ENCODE measurements at places on chromosomes 12 and 14. TPM values are rescaled to one million over a fixed set of nuclear protein-coding genes. Genes with fewer than 3 reads are reported as not detected.

OR10G2 gene
- not detected for total RNA-seq

- peaks cover 38% of the 10 kb centered on the region for H3K36me3 ChIP-seq
- no peak overlapping the region for H3K27ac ChIP-seq
- H3K4me1 ChIP-seq, result no peaks in the 10 kb centered on the region
- DNase-seq, result no peak
- H3K4me3 ChIP-seq, result no peak overlapping the region
These were observed 23.4 kb downstream of the POLR3B start for GRCh38 chr12:106380954-106381353.

DNA sequence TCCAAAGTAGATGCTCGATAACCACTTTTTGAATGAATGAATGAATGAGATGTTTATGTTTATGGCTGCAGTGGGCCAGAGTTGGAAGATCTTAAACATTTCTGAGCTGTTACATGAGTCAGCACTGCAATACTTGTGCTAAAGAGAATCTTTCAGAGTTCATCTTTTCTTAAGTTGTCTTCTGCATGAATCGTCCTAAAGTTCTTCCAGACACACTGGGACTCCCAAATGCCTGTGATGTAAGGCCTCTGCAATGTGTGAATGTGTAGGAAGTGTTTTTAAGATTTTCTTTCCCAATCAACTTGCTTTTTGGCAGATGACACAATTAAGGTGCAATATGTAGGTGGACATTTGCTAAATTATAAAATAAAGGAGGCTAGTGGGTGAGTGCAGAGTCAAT is 50.3 kb upstream of the TRIM9 start:
- no peak for DNase-seq
- H3K4me3 ChIP-seq, result no peak overlapping the region
- no peaks in the 10 kb centered on the region for H3K4me1 ChIP-seq
- no peak overlapping the region for H3K27ac ChIP-seq
- no peaks in the 10 kb centered on the region for H3K27me3 ChIP-seq

GRCh38 chr12:101235686-101236085 is 25.6 kb upstream of the SLC5A8 start:
- H3K4me1 ChIP-seq, result no peaks in the 10 kb centered on the region
- no peaks in the 10 kb centered on the region for H3K27me3 ChIP-seq
- H3K4me3 ChIP-seq, result no peak overlapping the region
- DNase-seq, result no peak
- no peak overlapping the region for H3K27ac ChIP-seq

- peaks cover 5% of the 10 kb centered on the region for H3K36me3 ChIP-seq
- peak; percentile 91 for DNase-seq
- H3K4me3 ChIP-seq, result peak overlapping the region; percentile 67
- H3K27ac ChIP-seq, result peak overlapping the region; percentile 100
- no peaks in the 10 kb centered on the region for H3K27me3 ChIP-seq
- H3K4me1 ChIP-seq, result peaks cover 77% of the 10 kb centered on the region
These were observed 11.9 kb downstream of the RARG start for GRCh38 chr12:53219956-53220693.

DNA sequence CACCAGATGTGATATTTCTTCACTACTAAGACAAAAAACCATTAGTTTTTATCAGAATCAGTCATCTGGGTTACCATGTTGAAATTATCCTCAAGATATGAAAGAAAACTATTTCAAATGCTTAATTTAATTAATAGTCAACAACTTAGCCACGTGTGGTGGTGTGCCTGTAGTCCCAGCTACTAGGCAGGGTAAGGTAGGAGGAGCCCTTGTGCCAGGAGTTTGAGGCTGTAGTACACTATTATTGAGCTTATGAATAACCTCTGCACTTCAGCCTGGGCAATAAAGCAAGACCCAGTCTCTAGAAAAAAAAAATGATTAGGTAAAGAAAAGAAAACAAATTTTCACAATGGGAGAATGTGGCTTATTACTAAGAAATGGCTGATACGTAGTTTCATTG is 33.4 kb downstream of the MRPL42 start:
- no peaks in the 10 kb centered on the region for H3K27me3 ChIP-seq
- H3K4me1 ChIP-seq, result no peaks in the 10 kb centered on the region
- DNase-seq, result no peak
- H3K27ac ChIP-seq, result no peak overlapping the region
- H3K36me3 ChIP-seq, result peaks cover 15% of the 10 kb centered on the region

GRCh38 chr12:65595016-65595560 is 229.2 kb upstream of the HMGA2 start:
- no peaks in the 10 kb centered on the region for H3K27me3 ChIP-seq
- H3K4me3 ChIP-seq, result no peak overlapping the region
- H3K27ac ChIP-seq, result no peak overlapping the region
- no peaks in the 10 kb centered on the region for H3K36me3 ChIP-seq
- DNase-seq, result no peak
- peaks cover 8% of the 10 kb centered on the region for H3K4me1 ChIP-seq

DNA sequence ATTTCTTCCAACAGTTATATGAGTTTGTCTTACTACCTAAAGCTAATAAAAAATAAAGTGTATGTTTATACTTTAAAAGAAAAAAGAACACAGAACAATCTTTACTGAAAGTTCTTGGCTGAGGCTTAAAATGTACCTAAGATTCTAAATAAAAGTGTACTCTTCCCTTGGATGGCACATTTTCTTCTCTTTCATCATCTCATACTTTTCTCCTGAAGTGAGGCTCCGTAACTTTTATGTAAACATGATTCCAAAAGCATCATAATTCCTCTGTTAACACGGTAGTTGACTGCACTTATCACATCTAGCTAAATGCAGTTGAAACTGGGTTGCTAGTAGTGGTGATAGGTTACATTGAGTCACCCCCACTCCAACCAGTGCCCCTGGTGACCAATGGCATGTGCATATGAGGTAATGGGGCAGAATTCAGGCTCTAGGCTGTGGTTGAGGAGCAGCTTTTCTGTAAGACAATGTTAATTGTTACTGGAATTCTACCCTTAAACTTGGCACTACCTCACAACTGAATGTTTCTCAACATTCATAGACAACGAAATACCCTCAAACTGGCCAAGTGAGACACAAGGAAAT is 38.4 kb downstream of the WASHC3 start:
- H3K27me3 ChIP-seq, result no peaks in the 10 kb centered on the region
- DNase-seq, result no peak
- peaks cover 3% of the 10 kb centered on the region for H3K36me3 ChIP-seq
- no peak overlapping the region for H3K4me3 ChIP-seq
